ENCODE measurements at places on chromosomes 6 and 20.

- DNase-seq = no peak
Measured at GRCh38 chr20:23697947-23698346, 9.1 kb upstream of the CST4 start.

DNA sequence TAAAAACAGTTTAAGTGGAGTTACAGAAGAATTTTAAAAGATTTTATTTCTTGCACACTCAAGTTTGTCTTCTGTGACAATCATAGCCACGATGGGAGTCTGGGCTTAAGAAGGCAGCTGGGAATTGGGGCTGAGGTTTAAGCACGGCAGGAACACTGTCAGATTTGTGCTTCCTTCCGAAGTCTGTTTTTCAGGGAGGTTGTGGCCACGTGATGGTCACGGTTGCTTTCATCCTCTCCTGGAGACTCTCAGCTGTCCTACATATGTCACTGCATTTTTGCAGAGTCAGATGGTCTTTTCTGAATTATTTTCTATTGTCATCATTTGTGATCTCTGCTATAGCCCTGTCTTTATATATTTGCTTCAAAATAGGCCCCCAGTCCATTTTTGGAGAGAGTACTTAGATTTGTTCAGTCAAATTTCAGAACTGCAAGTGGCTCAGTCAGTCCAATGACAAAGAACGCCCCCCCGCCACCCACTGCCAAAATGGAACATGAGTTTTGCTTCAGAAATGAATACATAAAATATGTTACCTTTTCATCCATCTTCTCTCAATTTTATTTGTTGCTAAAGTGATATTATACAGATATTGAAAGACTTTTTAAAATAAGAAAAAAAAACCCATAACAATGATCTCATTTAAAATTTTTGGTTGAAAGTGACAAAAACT, 111.8 kb upstream of the ZFP64 start:
- DNase-seq = no peak

DNA sequence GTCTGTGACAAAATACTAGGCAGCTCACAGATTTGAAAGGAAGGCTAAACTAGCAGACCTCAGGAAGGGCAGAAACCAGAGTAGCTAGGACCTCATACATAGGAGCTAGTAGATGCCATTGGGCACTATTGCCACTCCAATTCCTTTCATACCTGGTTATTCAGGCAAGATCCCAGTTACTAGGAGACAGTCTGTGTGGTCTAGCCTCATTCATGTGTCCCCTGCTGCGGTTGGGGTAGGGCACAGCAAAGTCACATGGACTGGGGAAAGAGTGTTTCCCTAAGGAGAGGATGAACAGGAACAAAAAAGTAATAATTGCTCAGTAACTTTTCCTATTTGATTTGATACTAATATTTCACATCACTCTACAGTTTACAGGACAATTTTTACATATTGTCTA, 204.6 kb upstream of the HEY2 start:
- no peak for DNase-seq

GRCh38 chr6:142913511-142914047, 31.4 kb downstream of the HIVEP2 start:
- peak; percentile 52 for DNase-seq

DNA sequence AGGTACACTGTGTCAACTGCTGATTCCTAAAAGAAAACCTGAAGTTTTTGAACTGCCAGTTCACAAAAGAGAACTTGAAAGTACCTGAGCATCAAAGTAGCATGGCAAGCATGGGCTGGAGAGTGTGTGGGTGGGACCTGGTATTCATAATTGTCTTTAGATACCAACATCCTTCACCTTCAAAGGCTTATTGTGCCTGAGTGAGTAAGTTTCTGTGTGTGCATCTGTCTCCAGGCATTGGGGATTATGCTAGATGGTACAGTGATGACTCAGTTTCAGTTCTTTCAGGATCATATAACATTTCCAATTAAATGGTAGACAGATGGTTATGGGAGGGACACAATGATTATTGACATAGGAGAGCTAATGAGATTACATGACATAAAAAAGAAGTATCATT, 238.5 kb downstream of the ZFAND3 start:
- DNase-seq = no peak

DNA sequence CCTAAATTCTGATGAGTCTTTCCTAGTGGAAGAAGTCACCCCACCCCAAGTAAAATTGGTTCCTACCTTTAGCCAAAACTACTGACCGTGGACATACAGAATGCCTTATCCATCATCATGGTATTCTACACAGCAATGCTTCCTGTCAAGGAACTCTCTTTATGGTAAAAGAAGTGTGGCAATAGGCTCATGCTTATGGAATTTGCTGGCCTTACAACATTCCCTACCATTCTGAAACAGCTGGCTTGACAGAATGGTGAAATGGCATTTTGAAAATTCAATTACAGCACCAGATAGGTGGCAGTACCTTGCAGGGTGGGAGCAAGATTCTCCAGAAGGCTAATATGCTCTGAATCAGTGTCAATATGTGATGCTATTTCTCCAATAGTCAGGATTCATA, 41.8 kb upstream of the BACH2 start:
- DNase-seq = no peak

GRCh38 chr6:160070427-160070826, 51.2 kb upstream of the SLC22A1 start:
- no peak for DNase-seq

DNA sequence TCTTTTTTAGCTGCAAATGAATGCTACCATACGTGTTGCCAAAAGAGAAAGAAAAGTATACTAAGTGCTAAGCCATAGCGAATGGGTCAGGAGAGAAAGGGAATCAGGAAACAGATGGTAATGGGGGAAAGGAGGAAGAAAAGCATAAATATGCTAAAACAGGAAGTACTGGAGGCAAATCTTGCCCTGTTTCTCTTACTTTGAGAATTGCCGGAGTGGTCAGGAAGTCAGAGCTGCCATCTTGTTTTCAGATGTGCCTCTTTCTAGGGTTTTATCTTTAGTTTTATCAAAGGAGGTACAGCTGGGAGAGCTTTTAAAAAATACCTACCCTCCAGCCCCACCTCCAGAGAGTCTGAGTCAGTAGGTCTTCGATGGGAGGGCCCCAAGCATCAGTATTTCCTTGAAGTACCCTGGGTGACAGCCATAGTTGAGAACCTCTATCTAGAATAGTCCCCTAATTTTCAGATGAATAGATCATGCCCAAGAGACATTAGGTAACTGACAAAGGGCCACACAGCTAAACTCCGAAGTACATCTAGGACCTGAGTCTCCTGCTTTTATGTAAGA, 193.3 kb downstream of the CLIC5 start:
- no peak for DNase-seq

GRCh38 chr6:45148278-45148677, 179.9 kb upstream of the RUNX2 start:
- DNase-seq = no peak

GRCh38 chr6:52787917-52788316, 15.7 kb downstream of the GSTA1 start:
- no peak for DNase-seq

GRCh38 chr6:135222623-135223022, 41.5 kb downstream of the MYB start:
- DNase-seq = no peak

- no peak for DNase-seq
Measured at GRCh38 chr6:148497257-148497656, 154.6 kb downstream of the SASH1 start.

- DNase-seq = no peak
Measured at GRCh38 chr6:81158956-81159355, 593.5 kb downstream of the TENT5A start.

- no peak for DNase-seq
Measured at GRCh38 chr6:135299256-135299655, 118.1 kb downstream of the MYB start.

GRCh38 chr6:25035512-25036435, 100.0 kb upstream of the RIPOR2 start:
- DNase-seq = no peak
